ENCODE measurements at places on chromosomes 1 and 21.

- peak; percentile 82 for DNase-seq
These were observed 106.5 kb downstream of the HLCS start for GRCh38 chr21:36859744-36860501.

GRCh38 chr1:200979574-200980451 lies 43.7 kb downstream of the KIF21B start:
- DNase-seq = peak; percentile 77

GRCh38 chr1:209839875-209840546 lies 12.2 kb downstream of the UTP25 start:
- DNase-seq = peak; percentile 90

DNA sequence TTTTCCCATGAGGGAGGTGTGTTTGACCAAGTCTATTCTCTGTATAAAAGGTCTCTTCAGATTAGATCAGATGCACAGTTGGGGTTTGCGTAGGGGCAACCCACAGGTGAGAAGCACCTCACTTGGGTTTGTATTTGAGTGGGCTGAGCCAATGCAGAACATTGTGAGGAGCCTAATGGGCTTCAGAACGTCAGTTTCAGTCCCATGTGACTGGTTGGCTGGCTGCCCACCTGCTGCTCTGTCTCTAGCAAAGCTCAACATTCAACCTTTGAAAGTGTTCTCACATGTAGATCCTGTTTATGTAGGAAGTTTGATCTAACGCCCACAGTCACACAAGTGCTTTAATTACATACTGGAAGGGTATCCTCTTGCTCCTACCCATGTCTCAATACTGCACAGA lies 105.5 kb downstream of the FASLG start:
- DNase-seq = no peak

GRCh38 chr1:72724951-72725861 lies 442.9 kb upstream of the NEGR1 start:
- peak; percentile 78 for DNase-seq

DNA sequence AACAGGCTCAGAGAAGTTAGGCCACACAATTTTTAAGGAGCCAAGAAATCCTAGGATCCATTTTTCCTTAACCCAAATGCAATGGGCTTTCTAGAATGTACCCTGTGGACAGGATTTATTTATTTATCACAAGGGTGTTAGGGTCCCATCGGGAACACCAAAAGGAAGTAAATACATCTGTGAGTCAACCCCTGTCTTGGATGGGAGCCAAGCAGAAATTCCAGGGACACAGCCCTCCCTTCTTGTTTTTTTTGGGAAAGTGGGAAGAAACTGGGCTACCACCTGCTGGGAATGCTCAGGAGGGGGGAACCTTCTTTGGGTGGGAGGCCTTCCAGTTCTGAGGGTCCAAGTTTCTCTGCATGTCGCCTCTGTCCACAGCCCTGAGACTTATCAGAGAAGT lies 1.3 kb downstream of the CRNN start:
- no peak for DNase-seq

- DNase-seq = no peak
These were observed 66.9 kb downstream of the NFIA start for GRCh38 chr1:61149010-61149860.

DNA sequence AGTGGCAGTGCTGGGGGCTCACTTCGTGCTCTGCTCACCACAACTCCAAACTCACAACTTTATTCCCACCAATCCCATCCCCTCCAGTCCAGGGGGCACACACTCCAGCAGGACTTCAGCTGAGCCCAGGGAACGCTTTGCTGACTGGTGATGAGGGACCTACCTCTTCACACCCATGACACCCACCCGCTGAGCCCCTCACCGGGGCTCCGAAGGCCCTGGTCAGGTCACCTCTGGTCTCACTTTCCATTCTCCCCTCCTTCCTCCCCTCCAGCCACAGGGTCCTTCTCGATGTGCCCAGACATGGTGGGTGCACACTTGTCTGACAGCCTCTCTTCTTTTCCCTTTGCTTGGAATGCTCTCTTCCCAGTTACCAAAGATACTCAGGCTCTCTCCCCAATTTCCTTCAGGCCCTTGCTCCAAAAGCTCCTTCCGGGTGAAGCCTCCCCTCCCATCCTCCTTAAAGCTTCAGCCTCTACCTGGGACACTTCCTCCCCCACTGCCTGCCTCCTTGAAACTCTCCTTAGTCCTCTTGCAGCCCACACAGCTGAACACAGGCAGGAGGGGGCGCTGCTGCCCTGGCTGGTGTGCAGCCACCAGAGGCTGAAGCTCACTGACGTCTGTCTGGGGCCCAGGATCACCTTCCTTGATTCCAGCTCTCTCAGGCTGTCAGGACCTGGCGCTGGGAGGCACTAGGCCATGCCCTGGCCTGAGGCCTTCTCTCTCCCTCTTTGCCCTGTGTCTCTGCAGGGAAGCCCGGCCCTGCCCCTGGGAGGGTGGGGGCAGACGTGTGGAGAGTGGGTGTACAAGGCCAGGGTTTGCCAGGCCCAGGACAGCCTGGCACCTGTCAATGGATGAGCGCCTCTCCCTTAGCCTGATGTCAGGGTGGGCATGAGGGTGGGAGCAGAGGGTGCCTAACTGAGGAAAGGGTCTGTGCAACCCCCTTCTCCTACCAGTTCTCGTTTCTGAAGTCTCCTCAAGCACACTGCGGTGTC lies 1.6 kb downstream of the KCNE1 start:
- peak; percentile 89 for DNase-seq

- DNase-seq = peak; percentile 52
These were observed 19.2 kb upstream of the CLSTN1 start for GRCh38 chr1:9842781-9843575.

- DNase-seq = no peak
These were observed 280 bp downstream of the CREB3L4 start for GRCh38 chr1:153968000-153968363.

DNA sequence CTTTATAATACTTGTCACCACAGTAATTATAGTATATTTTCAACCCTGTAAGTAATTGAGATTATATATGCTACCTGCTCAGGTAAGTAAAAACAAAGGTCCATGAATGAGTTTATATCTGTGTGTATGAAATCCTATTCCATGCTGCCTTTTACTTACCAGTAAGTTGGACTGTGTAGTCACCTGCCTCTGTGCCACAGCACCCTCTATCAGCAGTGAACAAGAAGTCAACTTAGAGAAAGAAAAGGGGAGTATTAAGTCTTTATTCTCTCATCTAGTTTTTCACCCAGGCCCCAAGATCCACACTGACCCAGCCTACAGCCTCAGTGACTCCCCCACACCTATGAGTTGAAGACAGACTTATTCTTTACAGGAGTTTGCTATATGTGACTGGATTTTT lies 36.9 kb upstream of the IFI16 start:
- no peak for DNase-seq

DNA sequence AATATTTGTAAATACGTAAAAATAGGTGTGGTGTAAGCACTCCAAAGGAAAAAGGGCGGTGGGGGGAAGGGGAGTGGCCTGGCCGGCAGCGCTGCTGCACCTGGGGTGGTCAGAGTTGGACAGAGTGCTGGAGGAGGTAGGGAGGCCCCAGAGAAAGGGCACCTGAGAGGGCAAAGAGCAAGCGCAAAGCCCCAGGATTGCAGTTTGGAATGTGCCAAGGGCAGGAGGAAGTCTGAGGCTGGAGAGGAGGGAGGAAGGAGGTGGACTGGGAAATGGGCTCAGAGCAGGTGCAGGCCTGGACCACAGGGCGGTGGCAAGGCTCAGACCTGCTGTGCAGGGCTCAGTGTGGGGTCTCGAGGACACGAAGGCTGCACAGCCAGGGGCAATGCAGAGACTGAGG lies 30.6 kb downstream of the LDLRAP1 start:
- DNase-seq = peak; percentile 44

- DNase-seq = no peak
These were observed 1198.9 kb downstream of the PLA2G4A start for GRCh38 chr1:188027613-188028012.

DNA sequence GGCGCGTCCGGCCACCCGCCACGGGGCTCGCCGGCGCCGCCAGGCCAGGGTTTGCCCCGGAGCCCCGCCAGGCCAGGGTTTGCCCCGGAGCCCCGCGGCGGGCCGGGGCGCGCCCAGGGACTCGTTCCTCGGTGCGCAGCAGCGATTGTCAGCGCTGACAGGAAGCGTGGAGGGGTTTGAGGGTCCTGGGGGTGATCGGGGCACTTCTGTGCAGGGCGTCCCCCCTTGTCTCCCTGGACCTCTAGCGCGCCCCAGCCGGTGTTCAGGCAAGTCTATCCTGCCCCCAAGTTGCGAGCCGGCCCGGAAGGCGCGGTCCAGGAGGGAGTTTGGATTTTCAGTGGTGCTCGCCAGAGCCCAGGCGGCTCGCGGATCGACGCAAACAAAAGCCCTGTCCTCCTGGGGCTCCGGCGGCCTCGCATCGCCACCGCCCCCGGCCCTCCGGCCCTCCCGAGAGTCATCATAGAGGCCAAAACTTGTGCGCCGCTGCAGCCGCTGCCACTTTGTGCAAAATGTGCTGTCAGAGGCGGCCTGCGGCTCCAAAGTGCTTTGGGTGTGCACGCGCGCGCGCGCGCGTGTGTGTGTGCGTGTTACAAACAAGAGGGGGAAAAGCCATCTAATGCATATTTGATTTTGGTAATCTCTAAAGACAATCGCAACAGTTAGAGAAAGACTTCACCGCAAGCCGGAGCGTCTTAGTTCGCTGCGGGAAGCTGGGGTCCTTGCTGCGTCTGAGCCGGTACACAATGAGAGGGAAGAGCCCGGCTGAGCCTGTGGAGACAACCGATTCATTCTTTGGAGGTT lies 1.0 kb downstream of the ROR1 start:
- peak; percentile 70 for DNase-seq

GRCh38 chr1:60668585-60668984 lies 413.8 kb upstream of the NFIA start:
- DNase-seq = no peak

GRCh38 chr1:3042481-3042880 lies 21.2 kb downstream of the ACTRT2 start:
- no peak for DNase-seq

DNA sequence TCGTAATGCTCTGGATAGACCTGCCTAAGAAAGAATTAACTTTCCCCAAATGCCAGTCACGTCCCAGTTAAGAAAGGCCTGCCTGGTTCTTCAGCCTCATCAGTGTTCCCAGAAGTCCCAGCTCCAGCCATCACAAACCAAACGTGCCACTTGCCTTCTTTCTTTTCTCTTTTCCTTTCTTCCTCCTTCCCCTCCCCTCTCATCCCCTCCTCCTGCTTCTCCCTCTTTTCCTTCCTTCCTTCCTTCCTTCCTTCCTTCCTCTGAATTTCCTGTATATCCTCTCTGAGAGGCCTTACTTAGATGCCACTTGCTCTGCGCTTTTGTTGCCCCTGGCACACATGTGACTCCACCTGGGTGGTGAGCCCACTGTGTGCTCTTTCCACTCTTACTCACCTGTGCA lies 228.2 kb downstream of the NFIA start:
- DNase-seq = no peak

DNA sequence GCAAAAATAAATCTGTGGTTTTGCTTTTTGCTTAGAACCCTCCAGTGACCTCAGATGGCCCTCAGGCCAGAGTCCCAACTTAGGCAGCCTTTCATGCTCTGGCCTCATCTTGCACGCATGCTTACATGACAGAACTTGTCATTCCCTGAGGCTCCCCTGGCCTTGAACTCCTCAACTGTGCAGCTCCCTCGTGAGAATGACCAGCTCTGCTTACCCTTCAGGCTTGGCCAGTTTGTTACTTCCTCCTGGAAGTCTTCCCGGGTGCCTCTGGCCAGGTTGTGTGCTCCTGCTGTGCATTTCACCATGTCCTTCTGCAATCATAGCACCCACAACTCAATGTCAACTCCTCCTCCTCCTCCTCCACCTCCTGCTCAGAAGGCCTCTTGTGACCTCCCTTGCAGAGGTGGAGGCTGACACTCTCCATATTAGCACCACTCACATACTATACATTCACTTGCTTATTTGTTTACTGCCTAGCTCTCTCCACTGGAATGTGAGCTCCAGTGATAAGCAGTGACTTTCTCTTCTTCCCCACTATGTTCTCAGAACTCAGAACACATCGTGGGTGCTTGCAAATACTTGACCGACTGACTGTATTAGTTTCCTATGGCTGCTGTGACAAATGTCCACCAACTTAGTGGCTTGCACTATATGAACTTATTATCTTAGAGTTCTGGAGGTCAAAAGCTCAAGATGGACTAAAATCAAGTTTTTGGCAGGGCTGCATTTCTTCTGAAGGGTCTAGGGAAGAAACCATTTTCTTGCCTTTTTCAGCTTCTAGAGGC lies 41.9 kb downstream of the RCSD1 start:
- DNase-seq = no peak

DNA sequence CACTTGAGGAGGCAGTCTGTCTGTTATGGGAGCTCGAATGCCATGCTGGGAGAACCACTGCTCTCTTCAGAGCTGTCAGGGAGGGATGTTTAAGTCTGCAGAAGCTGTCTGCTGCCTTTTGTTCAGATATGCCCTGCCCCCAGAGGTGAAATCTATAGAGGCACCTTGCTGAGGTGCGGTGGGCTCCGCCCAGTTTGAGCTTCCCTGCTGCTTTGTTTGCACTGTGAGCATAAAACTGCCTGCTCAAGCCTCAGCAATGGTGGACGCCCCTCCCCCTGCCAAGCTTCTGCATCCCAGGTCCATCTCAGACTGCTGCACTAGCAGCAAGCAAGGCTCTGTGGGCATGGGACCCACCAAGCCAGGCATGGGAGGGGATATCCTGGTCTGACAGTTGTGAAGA lies 247.5 kb downstream of the LMX1A start:
- peak; percentile 37 for DNase-seq

DNA sequence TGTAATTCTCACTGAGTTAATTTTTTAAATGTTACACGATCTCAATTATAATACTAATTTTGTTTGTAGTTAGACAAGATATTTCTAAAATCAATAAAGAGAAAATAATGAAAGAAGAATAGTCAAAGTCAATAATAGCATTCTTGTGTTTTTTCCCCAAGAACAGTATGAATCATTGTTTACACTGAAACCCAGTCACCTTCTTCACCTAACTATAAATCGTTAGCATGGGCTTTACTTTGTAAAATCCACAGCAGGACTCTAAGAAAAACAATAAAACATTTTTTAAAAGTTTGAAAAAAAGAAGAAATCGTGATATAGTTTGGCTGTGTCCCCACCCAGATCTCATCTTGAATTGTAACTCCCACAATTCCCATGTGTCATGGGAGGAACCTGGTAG lies 234.6 kb upstream of the LYPLAL1 start:
- DNase-seq = no peak

- peak; percentile 96 for DNase-seq
These were observed 149.2 kb downstream of the OMA1 start for GRCh38 chr1:58397187-58397820.

DNA sequence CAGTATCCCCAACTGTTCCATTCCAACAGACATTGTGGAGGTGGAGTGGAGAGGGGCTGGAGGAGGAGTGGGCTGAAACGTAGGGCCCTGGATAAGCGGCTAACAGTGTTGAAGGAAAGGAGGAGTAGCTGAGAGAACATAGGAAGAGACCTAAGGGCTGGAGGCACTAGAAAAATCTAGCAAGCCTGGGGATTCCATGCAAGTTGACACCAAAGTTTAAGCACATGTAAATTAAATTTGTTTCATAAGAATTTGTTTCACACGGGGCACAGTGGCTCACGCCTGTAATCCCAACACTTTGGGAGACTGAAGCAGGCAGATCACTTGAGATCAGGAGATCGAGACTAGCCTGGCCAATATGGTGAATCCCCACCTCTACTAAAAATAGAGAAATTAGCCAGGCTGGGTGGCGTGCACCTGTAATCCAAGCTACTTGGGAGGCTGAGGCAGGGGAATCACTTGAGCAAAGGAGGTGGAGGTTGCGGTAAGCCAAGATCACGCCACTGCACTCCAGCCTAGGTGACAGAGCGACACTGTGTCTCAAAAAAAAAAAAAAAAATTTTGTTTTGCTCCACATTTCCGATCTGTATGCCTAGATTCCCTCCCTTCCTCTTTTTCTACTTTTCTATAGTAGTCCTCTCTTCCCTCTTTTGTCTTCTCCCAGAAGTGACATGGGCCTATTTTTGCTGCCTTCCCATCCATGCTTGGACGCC lies 530 bp upstream of the CD244 start:
- DNase-seq = no peak
